ENCODE measurements at places on chromosomes 6 and 20. TPM values are rescaled to one million over a fixed set of nuclear protein-coding genes. Genes with fewer than 3 reads are reported as not detected.

The MLIP gene
- total RNA-seq, result not detected

The MYMX gene
- total RNA-seq, result 2.0 TPM

The ZKSCAN3 gene
- total RNA-seq, result 11.9 TPM

The ENPP3 gene
- total RNA-seq, result under 0.01 TPM
